ENCODE measurements at places on chromosomes 5 and 9.

GRCh38 chr5:36202521-36202961, 39.2 kb downstream of the NADK2 start:
- DNase-seq: no peak

- no peak for DNase-seq
Measured at GRCh38 chr5:176664886-176665285, 17.6 kb downstream of the TSPAN17 start.

DNA sequence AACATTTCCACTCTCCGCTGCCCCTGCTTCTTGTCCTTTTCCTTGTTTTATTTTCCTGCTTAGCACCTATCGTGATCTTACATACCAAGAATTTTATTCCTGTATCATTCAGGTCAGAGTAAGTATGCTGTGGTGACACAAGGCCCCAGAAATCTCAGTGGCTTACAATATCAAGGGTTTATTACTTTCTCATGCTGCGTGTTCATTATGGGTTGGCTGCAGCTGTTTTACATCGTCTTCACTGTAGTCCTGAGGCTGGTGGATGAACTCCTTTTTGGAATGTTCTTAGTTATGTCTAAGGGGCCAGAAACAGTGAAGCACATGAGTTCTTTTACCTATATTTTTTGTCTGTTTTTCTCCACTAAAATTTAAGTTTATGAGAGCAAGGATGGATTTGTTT, 51.2 kb downstream of the FCHO2 start:
- DNase-seq: no peak

GRCh38 chr5:167261309-167262100, 1029.9 kb upstream of the WWC1 start:
- no peak for DNase-seq

GRCh38 chr5:141963701-141964100, 5.2 kb upstream of the RNF14 start:
- DNase-seq: no peak

DNA sequence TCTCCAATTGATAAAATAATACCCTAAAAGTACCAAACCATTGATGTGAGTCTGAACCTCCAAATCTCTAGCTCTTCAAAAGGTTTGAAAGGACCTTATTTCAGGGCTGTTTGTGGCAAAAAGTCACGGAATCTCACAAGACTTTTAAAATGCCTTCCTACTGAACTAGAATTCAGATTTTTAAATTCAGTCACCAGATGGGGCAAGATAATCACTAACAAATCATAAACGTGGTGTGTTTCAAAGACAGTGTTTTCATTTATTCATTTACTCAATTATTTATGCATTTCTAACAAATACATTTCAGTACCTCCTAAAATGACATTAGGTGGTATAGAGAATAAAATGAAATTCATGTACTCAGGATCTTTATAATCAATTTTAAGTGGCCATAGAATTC, 68.2 kb upstream of the SMC2 start:
- no peak for DNase-seq

GRCh38 chr9:105401651-105402050, 46.2 kb upstream of the FSD1L start:
- DNase-seq: no peak

GRCh38 chr5:89034588-89034987, 151.6 kb upstream of the MEF2C start:
- no peak for DNase-seq

DNA sequence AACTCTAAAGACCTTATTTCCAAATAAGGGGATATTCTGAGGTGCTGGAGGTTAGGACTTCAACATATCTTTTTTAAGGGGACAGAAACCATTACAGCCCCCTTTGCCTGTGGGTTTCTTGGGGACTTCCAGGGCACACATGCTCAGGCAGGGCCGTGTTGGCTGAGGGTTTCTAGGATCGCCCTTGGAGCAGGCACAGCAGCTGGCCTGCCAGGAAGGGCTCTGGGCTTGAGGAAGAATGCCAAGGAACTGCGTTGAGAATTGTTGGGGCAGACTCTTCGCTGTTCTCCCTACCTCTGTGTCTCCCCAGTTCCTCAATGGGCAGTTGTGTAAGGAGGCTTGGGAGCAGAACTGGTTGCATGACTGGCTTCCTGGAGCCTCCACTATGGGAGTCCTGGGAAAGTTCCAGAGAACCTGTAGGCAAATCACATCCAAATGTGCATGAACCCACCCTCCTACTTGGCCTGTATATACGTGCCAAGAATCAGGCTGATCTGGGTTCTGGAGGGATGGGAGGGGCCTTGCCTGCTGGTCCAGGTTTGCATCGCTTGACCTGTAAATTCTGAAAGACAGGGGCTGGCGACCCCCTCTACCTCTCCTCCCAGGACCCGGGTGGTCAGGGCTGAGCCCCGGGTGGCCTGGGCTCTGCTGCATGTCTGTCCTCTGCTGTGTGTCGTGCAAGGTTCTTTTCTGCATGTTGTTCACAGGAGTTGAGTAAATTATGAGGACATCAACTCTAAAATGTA, 65.5 kb downstream of the HSPA4 start:
- DNase-seq: no peak

DNA sequence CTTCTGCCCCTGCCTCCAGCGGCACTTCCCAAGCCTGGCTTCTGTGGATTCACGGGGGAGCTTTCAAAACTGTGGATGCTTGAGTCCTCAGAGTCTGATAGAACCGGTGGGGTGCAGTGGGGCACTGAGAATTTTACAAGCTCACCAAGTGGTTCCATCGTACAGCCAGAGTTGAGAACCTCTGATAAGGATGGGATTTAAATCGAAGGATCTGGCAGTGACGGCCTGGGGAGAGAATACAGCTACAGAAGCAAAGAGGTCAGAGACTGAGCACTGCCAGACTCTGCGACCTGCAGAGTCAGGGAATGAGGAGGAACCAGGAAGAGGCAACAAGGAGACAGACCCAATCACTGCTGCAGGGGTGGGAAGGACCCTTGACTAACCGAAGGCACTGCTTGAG, 124.6 kb upstream of the BOD1 start:
- DNase-seq: no peak

- DNase-seq: no peak
Measured at GRCh38 chr5:11563822-11564221, 340.4 kb downstream of the CTNND2 start.

DNA sequence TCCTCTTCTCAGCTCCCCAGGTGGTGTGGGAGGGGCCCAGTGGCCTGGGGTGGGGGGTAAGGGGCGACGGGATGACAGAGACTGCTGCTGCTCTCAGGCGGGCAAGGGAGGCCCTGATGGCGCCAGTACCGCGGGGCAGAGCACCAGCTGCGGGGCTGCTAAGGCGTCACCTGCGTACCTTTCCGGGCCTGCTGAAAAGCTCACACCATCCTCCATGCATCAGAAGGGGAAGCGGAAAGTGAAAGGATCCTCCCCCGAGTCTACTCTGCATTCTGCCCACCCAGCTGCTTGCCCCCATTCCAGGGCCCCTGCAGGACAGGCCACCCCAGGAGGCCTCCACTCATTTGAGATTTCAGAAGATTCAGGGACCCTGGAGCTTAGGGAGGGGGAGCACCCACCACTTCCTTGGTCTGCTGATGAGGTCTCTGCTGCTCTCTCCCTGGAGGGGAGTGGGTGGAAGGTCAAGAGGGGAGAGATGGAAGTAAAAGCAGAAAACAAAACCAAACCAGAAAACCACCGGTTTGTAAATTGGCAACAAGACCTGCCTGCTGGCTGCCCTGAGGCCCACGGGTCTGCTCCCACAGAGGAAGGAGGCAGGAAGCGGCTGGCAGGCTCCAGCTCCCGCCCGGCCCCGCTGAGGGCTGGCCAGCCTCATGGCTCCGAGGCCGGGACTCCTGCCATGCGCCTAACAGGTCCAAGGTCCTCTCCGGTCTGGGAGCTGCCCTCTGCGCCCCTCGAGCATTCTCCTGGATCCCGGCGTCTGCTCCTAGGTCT, 33.6 kb downstream of the PRRT1B start:
- no peak for DNase-seq

GRCh38 chr9:121266906-121267650, 884 bp upstream of the GSN start:
- DNase-seq: no peak

GRCh38 chr5:104071887-104072286, 509.3 kb upstream of the NUDT12 start:
- DNase-seq: no peak

GRCh38 chr5:56633950-56634349, 181.4 kb upstream of the MAP3K1 start:
- DNase-seq: no peak

DNA sequence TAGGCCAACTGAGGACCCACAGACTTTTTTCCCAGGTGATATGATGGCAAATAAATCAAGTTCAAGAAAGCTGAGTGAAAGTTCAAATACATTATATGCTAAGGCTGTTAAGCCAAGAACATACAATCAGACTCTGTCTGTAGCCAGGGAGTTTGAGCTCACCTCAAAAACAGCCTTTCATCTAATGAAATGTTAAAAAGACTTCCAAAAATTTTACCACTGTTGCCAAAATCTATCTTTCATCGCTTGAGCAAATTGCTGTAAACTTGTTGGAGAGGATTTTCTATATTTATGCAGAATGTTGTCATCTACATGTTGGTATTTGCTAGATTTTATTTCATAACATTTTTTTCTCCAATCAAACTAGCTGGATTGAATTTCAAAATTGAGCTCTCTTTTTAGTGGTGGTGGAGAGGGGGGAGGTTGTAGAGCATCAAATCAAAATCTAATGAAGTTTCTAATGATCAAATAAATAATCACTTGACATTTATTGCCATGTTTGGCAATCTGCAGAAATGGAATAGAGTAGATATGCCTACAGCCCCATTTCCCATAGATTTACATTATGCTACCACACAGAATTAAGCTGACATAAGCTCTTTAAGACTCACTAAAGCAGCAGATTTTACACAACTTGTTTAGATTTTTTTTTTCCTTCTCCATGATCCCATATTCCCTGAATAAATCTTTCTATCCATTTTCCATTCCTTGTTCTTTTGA, 828.9 kb upstream of the ZNF608 start:
- DNase-seq: no peak

GRCh38 chr5:57721226-57721625, 238.6 kb upstream of the ACTBL2 start:
- no peak for DNase-seq

DNA sequence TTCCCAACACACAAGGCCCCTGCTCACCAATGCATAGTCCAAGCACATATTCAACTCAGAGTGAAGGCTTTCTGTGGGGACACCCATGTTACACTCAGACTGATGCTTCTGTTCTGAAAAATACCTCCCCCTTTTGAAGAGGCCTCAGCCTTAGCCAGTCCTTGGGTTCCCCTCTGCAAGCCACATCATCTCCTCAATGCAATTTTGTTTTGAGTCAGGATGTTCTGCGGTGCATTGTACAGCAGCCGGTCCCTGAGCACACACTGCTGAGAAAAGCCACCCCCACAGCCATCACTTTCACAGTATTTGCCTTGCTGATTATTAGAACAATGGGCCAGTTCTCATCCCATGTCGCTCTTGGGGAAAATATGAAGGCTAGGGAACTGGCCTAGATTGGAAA, 241.2 kb downstream of the FAM114A2 start:
- DNase-seq: no peak

GRCh38 chr9:78884611-78885150, 587.8 kb downstream of the PSAT1 start:
- DNase-seq: no peak

GRCh38 chr5:143134900-143135299, 268.6 kb downstream of the NR3C1 start:
- DNase-seq: no peak

- DNase-seq: no peak
Measured at GRCh38 chr5:68464424-68464823, 248.9 kb downstream of the PIK3R1 start.
